ENCODE measurements at places on chromosomes 5 and 9. TPM values are rescaled to one million over a fixed set of nuclear protein-coding genes. Genes with fewer than 3 reads are reported as not detected.

The TNFSF8 gene
- 1.1 TPM for polyA plus RNA-seq

The PCDHGC4 gene
- 1.8 TPM for polyA plus RNA-seq

DNA sequence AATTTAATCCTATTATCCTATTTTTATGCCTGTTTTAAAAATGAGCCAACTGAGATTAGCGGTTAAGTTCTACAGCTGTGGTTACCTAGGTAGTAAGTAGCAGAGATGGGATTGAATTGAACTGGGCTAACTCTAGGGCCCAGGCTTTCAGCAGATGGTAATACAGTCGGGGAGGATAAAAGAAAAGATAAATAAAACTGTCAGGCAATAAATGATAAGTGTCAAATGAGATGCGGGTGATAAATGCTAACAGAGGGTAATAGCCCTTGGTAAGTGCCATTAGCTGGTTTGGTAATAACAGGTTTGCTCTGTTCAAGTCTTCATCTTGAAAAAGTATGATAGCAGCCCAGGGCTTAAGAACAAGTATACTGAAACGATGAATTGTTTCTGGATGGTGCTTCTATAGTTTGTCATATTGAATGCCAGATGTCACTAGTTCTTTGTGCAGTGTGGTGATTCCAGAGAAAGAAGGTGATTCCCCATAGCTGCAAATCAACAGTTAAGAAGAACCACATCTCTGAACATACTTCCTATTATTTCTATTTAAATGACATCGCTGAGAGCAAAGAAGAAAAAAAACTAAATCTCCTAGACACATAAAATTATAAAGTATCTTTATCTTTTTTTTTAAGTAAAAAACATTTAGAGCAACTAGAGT is 360.8 kb upstream of the PANK3 start:
- DNase-seq = no peak

GRCh38 chr5:31811210-31811609 is 172.3 kb downstream of the PDZD2 start:
- DNase-seq = no peak

DNA sequence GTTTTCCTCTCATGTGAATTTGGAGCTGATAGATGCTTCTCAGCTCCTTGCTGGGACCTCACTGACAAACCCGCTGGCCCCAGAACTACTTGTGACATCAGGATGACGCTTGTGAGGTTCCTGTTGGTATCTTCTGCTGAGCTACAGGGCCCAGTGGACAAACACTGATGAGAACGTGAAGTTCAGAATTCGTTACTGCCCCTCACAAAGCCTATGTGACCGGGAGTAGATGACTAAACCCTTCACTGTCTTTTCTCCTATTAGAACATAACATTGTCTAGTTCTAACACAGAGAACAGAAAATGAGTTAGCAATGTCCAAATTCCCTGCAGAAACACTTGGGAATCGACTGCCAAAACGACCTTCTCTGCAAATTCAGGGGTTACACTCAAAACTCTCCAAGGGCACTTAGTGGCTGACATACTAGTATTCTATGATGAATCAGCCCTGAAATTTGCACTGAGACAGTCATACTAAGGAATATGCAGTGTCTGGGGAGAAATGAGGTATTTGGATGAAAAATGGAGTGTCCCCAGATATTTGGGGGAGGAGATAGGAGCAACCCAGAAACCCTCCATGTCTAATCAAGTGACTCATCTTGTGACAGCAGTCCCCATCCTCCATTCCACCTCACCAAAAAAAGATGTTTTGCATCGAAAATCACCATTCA is 143.2 kb upstream of the TRIM32 start:
- DNase-seq = no peak

- no peak for DNase-seq
These were observed 24.9 kb downstream of the GSN start for GRCh38 chr9:121292801-121293241.

The SCGB3A2 gene
- not detected for polyA plus RNA-seq

- DNase-seq = no peak
These were observed 5.8 kb upstream of the ALDH1A1 start for GRCh38 chr9:72958485-72959281.

GRCh38 chr9:72925891-72926290 is 27.0 kb downstream of the ALDH1A1 start:
- no peak for DNase-seq

The CTNND2 gene
- 0.91 TPM for polyA plus RNA-seq

- DNase-seq = no peak
These were observed 36.6 kb downstream of the MEGF10 start for GRCh38 chr5:127326976-127327755.

DNA sequence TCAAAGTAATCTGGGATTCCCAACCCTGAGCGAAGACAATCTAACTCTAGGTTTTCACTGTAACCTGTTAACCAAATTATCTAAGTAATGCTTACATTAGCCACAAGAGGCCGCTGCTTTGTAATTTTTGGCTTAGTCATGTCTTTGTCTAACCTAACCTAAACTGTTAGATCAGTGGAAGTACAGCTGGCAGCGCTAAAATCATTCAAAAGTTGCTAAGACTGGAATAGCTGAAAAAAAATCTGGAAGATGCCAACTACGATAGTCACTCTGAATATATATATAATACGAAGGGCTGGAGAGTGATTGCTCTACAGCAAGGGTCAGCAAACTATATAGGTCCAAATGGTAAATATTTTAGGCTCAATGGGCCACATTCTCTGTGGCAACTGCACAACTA is 60.2 kb downstream of the FBXO38 start:
- DNase-seq = peak; percentile 64

The SLC36A3 gene
- polyA plus RNA-seq = not detected

The CCDC112 gene
- 9.2 TPM for polyA plus RNA-seq

DNA sequence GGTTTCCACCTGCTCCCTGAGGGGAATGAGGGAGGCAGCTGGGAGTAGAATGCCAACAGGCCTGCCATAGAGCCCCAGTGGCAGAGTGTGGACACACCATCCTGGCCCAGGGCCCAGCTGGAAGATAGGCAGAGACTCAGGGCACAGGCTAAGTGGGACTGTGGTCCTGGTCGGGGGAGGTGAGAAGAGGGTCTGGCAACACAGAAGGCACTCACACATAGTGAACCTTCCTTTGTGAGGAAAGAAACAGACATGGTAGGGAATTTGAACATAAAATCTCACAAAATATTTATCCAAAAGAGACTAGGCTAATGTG is 41.2 kb downstream of the WDR36 start:
- DNase-seq = no peak

GRCh38 chr5:395921-396530 is 47.0 kb upstream of the EXOC3 start:
- no peak for DNase-seq

DNA sequence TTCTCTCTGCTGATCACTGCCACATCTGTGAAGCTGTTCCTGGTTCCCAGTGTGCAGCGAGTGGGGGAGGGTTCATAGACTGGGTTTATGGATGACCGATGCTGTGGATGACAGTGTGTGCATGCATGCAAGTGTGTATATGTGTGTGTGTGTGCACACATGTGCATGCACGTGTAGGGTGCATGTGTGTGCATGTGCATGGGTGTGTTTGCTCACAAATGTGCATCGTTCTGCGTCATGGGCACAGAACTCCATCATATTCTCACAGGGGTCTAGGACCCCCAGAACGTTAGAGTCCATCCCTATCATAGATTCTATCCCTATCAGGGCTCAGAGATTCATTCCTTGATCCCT is 134.0 kb downstream of the PHF2 start:
- no peak for DNase-seq

DNA sequence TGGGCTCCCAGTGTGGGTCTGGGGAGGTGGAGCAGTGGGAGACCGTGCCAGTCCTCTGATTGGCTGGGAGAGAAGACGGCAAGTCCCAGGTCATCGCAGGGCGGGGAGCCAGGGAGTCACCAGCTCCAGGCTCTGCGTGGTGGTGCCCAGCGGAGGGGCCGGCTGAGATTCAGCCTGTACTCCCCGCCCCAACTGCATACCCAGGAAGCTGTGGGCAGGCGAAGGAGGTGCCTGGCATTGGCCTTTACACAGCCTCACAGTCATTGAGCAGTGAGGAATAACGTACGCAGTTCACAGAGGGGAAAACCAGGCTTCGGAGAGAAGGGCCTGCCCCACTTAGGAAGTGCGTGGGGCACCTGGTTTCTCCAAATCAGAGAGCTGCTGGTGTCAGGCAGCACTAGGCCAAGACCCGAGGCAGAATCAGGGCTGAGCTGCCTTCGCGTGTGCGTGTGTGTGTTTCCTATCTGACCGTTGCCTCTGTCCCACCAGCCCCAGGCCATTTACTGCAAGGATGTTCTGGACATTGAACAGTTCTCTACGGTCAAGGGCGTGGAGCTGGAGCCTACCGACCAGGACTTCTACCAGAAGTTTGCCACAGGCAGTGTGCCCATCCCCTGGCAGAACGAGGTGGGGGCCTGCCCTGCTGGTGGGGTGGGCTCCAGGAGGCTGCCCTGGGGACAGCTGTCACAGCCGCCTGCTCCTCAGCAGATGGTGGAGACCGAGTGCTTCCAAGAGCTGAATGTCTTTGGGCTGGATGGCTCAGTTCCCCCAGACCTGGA is 6.2 kb upstream of the PRR7 start:
- DNase-seq = no peak

DNA sequence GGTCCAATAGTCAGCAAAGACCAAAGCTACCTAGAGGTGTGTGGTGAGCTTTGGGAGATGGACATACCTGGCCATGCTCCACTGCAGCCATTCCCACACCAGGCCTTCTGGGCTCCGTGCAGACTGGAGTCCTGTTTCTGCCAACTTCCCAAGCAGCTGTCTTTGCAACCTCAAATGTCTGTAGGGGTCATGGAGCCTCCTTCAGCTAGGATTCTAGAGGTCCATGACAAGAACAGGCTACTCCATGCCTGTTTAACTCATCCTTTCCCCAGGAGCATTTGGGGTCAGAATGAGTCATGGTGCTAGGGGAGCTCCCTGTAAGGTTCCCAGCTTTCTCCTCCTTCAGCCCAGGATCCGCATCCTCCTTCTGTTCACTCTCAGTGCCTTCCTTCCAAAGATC is 17.1 kb downstream of the VPS13A start:
- DNase-seq = no peak

GRCh38 chr5:39800042-39800601 is 375.3 kb upstream of the DAB2 start:
- no peak for DNase-seq

The GLT6D1 gene
- not detected for polyA plus RNA-seq

The LPCAT1 gene
- polyA plus RNA-seq = 35.2 TPM

GRCh38 chr9:74570879-74571512 is 73.9 kb downstream of the RORB start:
- DNase-seq = peak; percentile 22

DNA sequence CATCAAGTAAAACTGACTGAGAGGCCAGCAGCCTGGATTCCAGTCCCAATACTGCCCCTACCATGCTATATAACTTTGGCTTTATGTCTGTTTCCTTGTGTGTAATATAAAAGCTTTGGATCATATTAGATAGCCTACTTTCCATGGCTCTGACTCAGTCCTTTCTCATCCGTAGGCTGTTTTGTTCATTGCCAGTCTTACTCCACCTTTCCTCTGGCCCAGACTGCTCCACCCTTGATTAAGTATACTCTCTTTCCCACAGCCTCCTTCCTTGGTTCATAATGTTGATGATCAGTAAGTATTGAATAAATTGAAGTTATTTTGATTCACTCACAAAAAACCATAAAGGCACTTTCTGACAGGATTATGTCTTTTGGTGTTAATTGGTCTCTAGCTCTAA is 1.5 kb upstream of the MRPS30 start:
- DNase-seq = no peak
